ENCODE measurements at places on chromosomes 1 and 21.

DNA sequence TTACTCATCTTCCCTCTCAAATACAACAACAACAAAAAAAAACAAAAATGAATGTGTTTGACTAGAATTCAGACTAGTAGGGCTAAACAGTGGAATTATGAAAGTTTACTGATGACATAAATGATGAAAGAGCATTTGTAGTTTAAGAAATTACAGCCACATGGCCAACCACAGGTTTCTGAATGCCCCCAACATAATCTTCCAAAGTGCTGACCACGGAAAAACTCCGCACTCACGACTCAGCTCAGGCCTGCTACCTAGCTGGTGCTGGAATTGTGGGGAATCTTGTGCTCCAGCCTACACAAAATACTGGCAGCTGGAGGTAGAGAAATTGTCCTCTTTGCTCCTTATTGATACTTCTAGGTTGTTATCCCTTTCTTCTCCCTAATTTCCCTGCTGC is 23.6 kb upstream of the TBX15 start:
- DNase-seq: no peak

DNA sequence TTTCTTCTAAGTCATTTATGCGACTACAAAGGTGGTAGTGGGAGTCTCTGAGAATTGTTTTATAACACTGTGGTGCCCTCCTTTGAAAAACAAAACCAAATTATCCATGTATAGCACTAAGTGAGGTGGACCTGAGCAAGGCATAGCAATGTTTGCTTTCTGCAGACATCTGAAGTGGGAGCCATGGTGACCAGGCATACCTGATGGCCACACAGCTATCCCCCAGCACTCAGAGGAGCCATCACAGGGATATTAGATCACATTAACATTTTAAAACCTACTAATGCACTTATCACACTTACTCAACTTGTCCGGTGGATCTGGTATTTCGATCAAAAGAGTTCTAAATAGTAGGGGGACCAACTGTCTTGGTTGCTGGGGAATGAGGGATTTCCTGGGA is 24.8 kb upstream of the AVPR1B start:
- no peak for DNase-seq

- no peak for DNase-seq
Measured at GRCh38 chr1:54885807-54886723, 930 bp downstream of the DHCR24 start.

DNA sequence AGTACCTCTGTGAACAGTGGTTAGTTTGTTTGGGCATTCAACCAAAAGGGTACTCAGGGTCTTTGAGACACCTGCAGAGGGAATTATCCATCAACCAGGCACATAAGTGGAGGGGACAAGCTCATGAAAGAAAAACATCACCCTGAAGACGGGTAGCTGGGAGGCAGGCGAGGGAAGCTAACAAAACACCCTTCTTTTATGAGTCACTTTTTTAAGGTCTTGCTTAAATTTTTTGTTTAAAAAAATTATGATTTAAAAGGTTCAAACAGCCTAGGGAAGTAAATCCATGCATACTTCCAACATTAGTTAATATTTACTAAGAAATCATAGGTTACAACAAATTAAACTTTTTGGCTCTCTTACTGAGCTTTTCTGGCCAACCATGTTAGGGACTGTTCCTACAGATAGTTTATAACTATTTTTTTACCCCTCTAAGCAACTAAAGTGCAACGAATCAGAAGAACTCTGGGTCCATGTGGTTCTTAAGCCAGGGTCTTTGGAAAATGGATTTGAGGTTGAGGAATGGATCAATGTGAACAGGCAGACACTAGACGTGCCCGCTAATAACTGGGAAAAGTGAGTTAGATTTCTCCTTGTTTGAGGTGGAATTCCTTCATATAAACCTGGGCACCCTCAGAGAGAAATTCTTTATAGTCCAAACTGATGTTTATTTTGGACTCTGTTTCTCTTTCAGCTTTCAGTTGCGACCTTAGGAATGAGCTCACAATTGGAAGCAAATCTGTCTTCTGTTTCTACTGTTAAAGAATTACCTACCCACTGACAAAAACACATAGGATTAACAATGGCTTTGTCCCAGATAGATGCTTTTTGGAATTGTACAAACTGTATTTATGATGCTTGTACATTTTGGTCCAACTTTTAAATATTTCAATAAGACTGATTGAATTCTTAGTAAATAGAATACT is 123.0 kb downstream of the LYPLAL1 start:
- DNase-seq: no peak

DNA sequence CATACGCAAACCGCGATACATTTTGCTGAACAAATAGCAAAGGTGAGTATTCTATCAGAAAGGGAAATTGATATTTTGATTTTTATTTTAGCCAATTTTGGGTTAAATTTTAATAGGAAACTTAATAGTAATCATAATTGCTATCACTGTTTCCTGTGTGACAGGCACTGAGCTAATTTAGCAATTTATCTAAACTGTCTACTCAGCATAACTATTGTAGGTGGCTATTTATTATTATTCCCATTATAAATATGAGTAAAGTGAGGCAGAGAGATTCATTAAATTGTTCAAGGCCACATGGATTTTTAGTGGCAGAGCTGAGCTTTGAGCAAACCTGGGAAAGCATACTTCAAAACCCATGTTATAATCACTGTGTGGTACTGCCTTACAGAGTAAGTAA is 21.1 kb downstream of the RTCA start:
- DNase-seq: no peak

DNA sequence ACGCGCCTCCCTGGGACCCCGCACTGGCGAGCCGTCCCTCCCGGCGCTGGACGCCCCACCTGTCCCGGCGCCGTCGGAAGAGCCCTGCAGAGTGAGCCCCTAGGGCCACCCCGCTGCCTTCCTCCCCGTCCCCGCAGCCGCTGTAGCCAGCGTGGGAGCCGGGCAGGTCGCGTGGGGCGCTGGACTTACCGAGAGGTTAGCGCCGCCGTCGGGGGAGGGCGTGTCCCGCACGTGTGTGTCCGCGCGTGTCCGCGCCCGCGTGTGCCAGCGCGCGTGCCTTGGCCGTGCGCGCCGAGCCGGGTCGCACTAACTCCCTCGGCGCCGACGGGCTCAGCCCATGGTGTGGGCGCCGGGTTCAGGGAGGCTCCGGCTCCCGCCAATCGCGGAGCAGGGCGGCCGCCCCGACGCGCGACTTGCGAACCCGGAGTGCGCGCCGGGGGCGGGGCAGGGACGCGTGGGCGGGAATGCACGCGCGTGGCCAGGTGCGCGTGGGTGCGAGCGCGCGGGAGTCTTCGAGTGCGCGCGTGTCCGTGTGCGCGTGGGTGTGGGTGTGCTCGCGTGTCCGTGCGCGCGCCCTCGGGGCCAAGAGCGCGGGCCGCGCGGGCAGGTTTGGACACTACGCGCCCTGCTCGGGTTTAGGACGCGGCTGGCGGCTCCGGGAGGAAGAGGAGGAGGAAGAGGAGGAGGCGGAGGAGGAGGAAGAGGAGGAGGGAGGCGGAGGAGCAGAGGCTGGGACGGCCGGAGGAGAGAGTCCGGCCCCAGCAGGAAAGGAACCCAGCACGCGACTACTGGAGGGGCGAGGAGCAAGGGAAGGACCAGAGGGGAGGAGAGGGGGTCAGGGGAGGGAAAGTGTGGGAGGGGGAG is 145.2 kb upstream of the ETS2 start:
- no peak for DNase-seq

DNA sequence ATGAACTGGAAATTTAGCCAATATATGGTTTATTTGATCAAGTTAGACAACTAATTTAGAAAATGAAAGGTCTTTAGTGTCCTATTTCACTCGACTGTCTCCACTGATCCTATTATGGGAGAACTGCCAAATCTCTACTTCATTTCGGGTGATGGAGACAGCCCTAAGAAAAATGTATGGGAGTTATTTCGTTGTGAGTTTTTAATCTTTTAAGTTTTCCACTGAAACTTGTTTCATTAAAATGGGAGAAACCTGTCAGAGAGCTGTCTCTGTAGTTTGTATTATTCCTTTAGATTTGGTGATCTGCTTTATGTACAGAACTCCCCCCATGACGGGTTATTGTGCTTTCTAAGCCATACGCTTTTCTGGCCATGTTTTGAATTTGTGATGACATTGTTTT is 899.7 kb downstream of the ADGRL2 start:
- no peak for DNase-seq

Data from chondrocyte (in vitro differentiated cells).